ENCODE measurements at places on chromosomes 2 and 18. TPM values are rescaled to one million over a fixed set of nuclear protein-coding genes. Genes with fewer than 3 reads are reported as not detected.
A peak's percentile ranks its signal among the peaks of the same experiment; 100 is the strongest.

DNA sequence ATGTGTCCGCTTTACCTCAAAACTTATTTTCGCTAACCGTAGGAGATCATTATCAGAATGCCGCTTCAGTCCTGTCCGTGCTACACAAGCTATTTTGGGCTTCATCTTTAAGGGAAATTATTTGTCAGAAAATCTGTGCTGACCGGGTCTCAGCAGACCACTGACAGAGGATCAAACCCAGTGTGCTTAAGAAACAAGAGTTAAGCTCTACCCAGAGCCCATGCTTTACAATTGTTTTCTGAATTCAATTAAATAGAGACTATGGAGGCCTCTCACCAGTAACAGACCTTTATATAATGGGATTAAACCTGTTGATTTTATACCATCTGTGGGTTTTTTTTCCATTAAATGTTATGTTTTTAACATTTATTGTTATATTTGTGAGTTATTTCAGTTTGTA is 1956.7 kb upstream of the PIK3C3 start:
- no peak for DNase-seq

GRCh38 chr2:171146633-171147032 is 14.1 kb downstream of the TLK1 start:
- DNase-seq, result no peak

LIMS2 gene
- 0.26 TPM for total RNA-seq

DNA sequence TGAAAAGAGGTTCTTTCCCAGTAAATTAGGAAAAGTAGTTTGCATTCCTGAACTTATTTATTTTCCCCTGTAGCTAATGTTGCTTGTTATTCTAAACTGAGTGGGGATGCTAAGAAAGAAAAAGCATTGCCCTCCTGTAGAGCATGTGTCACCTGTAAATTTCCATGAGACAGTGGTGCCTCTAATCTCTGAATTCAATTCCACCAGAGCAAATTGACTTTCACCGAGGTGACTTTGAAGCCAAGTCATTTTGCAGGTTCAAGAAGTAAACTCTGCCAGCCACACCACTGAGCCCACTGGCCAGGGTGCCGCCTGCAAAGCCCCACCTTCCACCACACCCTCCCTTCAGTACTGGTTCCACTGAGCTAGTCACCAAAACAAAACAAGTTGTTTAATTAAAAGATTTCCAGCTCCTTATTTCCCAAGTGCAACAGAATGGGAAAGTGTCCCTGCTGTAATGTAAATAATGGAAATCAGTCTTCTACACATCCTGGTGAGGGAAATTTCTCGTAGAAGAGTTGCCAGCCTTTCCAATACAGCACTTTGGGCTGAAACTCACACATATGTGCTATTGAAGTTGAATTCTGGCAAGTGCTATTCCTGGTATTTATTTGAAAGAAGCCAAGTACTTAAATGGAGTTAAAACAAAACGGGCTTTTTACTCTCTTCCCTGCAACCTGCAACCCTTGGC is 254.8 kb downstream of the RNF152 start:
- no peak for DNase-seq

DNA sequence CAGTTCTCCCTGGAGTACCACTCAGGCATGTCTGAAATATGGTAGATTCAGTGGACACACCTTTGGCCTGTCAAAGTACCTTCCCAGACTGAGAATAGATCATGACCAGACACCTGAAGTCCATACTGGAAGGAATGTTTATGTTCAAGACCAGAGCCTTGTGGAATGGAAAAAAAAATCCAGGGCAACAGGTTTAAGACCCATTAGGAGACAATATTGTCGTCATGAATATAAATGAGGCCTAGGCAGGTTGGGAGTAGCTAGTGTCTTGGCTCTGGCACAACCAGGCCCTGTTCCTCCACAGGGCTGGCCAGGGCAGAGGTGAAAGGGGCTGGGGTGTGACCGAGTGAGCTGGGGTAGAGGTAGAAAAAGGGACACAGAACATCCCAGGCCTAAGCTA is 13.2 kb upstream of the ATRAID start:
- DNase-seq, result no peak

DNA sequence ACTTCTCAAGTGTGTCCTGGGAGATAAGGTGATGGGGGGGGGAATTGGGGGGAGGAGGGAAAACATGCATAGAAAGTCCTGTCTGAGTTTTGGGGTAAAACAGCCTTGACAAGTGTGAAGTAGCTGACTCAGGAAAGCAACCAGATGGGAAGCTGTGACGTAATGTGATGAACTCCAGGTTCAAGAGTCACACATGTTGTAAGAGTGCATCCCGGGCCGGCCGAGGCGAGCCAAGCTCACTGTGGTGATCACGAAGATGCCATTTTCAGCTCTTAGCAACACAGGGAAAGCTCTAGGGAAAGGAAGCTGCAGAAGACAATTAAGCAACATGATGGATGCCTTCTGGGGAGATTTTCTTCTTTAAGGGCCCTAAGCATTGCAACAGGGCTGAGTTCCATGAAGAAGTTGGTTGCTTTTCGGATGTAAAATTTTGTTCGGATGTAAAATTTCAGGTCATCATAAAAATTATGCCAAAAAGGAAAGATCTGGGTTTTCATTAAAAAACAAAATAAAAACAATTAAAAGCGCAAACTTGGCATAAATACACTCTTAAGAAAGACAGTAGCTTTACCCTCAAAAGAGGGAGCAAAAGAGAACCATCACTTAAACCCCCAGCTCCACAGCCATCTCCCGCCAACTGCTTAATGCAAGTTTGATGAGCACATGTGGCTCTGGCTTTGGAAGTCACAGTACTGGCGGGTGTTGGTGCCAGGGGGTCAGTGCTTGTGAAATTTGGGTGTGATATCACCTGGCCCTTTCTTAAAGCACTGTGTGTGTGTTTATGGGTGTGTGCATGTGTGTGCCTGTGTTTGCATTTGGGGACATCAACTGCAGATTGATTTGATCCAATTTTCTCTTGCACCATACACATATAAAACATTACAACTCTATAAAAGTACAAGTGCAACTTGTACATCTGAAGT is 19.1 kb downstream of the SERTAD2 start:
- DNase-seq, result no peak

DNA sequence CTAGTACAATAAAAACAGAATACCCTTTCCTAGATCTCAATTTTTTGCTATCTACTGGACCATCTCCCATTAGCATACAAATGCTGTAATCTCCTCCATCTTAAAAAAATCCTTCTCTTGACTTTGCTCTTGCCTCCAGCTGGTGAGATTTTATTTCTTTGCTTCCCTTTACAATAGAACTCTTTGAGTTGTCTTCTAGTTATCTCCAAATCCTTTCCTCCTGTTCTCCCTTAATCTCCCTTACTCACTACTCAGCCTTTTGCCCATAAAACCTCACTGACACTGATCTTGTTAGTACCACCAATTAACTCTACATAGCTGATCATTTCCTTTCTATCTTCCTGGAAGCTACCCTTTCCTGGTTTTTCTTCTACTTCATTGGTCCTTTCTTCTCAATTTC is 63.5 kb upstream of the FRZB start:
- DNase-seq, result no peak

GRCh38 chr18:78992041-78993011 is 12.7 kb downstream of the SALL3 start:
- DNase-seq, result no peak

MYL1 gene
- not detected for total RNA-seq

XDH gene
- total RNA-seq, result 3.7 TPM

KLHL30 gene
- not detected for total RNA-seq

DNA sequence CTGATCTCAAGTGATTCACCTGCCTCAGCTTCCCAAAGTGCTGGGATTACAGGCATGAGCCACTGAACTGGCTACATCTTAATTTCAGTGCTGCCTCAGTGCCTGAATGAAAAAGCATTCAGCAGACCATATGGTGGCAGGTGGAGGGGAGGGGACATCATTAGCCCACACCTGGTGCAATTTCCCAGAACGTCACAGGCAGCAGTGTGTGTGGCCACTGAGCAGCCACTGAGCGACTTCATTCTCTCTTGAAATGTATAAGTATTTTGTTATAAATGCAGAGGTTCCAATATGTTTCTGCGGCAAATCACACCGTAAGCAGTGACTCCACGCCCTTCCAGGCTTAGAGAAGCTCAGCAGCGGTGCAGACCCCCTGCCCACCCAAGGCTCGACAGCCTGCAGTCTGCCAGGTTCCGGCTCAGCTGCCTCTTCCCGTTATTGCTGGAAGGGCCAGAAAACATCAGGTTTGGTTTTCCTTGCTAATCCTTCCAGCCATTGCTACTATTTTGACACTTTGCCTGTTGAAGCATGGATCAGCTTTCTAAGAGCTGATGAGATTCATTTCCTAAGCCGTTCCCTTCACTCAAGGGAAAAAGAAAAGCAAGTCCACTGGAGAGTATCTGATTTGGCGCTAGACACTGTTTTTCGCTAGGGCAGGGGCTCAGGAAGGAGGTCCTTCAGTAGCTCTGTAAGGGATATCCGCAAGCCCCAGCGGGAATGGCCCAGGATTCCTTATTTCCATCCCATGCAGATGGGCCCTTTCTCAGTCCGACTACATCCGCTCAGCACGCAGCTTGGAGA is 250.7 kb downstream of the VAPA start:
- DNase-seq, result no peak

DNA sequence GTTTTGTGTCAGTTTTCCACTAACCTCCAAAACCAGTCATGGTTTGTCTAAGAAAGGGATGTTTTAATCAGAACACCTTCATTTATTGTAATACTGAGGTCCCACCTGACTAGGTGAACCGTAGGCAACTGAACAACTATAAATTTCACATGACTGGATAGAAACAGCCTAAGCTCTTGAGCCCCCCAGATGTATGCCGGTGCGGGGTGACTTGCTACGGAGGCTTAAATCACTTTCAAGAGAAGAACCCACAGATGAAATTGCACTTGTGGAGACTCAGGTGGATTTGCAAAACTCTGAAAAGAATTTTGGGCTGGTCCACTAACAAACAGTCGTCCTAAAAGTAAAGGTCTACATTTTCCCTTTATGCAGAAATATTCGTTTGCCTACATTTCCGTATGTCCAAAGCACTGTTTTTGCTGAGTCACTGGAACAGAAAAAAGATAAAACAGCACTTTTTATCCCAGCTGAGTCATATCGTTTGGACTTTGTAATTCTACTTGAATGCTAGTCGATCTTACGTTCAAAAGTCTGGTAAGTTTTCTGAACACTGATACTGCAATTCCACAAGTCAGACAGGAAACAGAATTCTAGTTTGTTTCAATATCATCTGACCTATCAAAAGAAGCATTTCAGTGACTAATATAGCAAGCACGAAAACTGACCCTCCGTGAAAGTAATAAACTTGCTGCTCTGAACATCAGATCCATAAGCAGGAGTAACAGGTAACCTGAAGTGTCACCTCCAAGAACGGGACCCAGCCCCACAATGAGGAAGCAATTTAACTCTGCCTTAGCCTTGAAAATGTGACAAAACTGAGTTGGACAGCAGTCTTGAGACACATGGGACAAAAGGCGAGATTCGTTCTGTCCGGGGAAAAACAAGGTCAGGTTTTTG is 18.1 kb downstream of the ZNF516 start:
- peak; percentile 85 for DNase-seq

COMMD1 gene
- 20.1 TPM for total RNA-seq

DNA sequence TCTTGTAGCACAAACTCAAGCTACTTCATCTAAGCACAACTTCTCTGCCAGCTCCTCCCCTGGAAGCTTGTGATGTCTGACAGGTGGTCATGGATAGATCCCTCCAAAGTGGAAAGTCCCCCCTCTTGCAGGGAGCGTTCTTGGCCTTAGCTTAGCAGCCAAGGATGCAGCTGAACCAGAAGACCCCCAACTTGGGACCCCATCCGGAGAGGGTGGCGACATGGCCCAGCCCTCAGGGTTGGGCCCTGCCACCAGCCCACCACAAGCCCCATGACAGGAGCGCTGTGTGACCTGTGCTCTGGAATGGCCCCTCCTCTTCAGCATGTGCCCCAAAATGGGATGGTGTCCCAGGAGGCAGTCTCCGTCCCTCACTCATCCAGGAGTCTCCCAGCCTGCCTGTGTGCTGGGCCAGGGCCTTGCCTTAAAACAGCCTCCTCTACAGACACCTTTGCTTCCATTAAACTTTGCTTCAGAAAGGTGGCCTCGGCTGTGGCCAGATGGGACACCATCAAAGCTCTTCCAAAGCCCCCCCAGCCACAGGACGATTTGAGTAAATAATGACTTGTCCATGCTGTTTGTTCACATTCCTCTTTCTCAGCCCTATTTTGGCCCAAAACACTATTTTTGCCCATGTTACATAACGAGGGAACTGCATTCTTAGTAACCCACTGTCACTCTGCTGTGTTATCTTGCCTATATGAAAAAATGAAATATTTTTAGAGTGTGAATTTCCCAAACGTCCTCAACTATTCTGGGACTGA is 122.1 kb downstream of the RAB3GAP1 start:
- no peak for DNase-seq

- no peak for DNase-seq
Measured at GRCh38 chr2:86790676-86791572, at the start of gene CD8A. CD8A (minus strand) TSS chr2:86790913; CDS start chr2:86790825, 88 bp downstream.
